ENCODE measurements at places on chromosomes 2 and 18.

DNA sequence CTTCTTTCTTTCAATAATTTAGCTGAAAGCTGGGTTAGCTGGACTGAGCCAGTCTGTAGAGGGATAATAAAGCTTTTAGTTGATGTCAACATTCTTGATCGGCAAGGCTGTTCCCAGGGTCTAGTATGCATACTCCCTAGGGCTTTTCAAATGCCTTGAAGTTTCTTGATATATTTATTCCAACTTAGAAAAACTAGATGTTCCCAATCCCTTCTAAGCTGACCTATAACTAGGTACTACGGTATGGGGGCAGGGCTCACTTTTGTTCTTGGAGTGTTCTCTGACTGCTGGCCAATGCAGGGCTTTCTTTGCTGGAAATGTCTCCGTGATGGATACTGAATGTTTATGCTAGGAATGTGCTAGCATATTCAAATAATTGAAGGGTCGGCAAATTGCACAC is 258.6 kb upstream of the TANK start:
- DNase-seq: no peak

- DNase-seq: no peak
Measured at GRCh38 chr18:35155398-35156117, 85.3 kb upstream of the ZNF397 start.

GRCh38 chr2:11582862-11583752 is 49.3 kb downstream of the GREB1 start:
- peak; percentile 42 for DNase-seq

- DNase-seq: no peak
Measured at GRCh38 chr2:206164261-206164862, 4.7 kb downstream of the EEF1B2 start.

DNA sequence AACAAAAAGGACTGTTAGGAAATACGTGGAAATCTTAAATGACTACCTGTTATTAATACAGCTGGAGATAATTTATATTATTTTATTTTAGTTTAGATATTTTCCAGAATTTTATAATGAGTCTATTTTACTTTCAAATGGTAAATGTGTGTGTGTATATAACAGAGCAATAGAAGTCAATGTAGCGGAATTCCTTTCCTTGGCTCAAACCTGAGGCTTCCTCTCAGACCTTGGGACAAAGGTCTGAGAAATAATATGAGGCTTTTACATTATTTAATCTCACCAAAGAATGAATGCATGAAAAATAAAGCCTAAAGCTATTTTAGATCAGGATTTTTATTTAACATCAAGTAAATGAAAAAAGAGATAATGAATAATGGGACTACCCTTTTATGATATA is 65.7 kb downstream of the SLC8A1 start:
- no peak for DNase-seq

DNA sequence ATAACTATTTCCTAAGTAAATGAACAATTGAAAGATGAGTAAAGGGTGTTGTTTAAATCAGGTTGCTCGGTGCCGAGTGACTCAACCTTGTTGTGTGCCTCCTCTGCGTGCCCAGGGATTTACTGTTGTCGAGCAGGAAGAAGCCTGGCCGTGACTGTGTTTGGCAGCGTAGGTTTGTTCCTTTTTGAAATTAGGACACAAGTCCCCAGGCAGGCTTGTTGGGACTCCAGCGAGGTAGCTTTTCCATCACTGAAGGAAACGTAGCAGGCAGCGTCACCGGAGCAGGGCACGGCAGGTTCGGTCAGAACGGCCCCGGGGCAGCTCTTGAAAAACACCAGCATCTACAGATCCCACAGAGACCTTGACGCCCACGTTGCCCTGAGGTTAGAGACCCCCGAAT is 48.6 kb downstream of the TMEM18 start:
- DNase-seq: no peak

DNA sequence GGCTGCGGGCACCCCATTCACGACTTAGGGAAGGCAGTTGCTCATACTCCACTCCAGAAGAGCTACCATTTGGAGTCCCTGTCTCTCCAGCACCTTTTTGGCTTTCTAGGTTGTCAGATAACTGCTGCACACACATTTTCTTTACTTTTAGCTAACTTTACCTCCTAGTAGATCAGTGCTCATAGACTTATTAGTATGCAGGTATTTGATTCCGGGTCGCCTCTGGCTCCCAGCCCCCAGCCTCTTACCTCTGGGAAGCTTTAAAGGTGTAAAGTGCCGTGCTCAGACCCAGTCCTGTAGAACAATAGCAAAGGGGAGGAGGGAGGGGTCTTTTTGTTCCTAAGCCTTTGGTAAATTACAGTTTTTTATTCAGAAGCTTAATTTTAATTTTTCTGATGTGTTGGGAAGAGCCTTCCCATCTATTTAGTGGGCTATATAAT is 102.9 kb downstream of the SPTBN1 start:
- DNase-seq: no peak

GRCh38 chr2:152078662-152079061 is 20.2 kb downstream of the CACNB4 start:
- DNase-seq: no peak

DNA sequence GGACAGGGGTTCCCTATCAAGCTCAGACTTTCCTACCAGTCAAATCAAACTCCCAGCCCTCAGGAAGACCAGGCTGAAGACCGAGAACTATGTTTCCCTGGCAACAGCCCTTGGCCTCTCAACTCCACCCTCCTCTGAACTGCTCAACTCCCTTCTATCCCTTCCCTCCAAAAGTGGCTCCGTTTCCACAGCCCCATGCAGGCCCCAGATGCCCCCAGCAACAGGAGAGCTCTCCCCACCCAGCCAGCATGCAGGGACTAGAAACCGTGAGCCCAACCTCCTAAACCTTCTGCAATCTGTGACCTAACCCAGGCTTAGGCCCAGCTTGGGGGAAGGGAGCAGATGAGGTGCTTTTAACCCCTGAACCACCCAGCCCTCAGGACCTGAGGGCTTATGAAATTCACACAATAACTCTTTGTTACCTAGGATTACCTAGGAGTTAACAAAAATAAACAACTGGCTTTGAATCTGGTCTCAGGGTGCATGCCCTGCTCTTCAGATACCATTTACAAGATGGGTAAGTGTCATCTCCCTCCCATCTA is 87.2 kb downstream of the BCL11A start:
- DNase-seq: no peak

DNA sequence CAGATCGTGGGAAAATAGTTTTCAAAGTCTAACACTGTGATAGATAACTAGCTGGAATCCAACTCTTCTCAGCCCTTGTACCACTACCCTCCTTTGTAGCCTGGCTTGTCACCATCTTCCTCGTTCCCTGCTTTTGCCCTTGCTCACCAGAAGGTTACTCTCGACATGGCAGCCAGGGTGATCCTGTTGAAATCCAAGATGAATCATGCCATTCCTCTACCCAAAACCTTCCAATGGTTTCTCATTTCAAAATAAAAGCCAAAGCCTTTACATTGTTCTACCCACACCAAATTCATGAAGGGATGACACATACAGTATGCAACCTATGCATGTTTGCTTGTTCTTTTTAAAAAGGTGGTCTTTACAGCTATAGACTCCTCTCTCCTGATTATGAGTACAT is 45.7 kb downstream of the STAT4 start:
- no peak for DNase-seq

DNA sequence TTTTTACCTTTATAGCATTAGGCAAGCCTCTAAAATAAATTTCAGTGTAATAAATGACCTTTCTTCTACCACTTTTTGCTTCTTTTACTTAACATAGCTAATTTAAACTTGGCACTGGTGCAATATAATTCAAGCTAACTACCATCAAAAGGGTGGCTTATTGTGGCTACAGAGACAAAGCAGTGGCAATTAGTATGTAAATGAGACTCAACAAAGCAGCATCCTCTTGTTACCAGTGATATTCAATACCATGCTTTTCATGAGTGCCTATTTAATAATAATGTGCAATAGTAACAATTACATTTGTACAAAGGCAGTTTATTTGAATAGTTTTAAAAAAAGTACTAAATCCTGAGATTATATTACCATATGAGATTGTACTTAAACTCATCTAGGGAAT is 93.4 kb downstream of the SOS1 start:
- no peak for DNase-seq

- no peak for DNase-seq
Measured at GRCh38 chr2:193539188-193539587, 1344.5 kb upstream of the TMEFF2 start.

DNA sequence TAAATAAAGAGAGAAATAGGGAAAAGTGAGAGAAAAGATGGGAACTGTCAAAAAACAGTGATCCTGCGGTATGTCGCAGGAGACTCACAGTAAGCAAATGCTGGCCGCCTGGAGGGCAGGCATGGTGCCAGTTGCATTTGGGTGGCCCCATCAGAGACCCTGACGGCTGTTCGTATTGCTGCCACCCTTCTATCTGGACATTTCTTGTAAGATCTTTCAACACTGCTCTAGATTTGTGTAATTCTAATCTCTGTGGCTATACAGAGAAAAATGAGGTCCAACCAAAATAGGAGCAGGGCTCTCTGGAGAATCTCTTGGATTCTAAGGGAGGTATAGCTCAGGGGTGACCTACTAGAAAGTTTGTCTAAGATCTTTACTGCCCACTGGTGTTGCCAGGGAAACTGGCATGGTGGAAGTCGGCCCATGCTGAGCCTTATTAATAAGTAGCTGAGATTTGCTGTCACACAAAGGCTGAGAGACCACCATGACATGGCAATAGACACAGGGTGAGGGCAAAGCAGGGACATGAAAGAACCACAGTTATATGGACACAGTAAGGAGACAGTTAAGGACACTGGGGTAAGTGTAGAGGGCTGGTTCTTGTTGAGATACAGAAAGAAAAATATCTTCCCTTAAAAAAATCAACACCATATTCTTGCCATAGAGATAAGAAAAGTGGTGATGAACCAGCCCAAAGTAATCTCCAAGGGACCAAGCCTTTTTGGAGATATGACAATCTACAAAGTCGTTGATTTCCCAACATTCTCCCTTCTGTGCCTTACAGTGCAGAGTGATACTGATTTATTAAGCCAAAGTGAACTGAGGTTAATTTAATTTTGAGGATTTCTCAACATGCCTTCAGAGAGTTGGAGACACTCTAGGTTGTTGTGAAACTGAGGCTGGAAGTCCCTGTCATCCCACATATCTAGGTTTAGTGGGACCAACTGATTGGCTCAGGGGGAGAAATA is 26.4 kb upstream of the FZD7 start:
- DNase-seq: no peak

GRCh38 chr2:133414486-133415209 is 153.6 kb downstream of the NCKAP5 start:
- no peak for DNase-seq

DNA sequence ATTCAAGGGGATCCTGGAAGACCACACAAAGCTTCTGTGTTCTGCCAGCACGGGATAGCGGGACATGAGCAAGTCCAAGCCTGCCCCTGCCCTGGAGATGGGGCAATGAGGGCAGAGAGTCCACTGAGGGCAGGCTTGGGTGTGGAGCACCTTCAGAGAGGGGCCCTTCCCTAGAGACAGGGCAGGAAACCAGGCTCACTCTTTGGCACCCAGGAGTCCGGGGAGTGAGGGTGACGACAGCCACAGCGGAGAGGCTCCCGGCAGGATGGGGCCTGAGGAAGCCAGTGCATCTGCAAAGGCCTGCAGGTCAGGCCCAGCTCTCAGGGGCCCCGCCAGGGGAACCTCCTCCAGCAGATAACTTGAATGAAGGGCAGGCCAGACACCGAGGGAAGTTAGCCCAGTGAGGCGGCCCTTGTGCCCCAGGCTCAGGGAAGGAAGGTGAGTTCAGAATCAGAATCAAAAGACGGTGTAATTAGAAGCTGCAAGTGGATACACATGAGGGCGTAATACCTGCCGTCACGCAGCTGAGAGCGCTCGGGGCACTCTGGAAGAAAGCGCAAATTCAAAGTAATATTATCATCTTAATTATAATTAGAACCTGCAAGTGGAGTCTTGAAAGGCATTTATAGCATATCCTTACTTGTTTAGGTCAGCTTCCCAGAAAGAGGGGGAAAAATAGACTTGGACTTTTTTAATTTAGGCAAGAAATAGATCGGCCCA is 142.6 kb upstream of the LGALSL start:
- DNase-seq: no peak

GRCh38 chr18:36706134-36706881 is 122.5 kb downstream of the TPGS2 start:
- DNase-seq: no peak

DNA sequence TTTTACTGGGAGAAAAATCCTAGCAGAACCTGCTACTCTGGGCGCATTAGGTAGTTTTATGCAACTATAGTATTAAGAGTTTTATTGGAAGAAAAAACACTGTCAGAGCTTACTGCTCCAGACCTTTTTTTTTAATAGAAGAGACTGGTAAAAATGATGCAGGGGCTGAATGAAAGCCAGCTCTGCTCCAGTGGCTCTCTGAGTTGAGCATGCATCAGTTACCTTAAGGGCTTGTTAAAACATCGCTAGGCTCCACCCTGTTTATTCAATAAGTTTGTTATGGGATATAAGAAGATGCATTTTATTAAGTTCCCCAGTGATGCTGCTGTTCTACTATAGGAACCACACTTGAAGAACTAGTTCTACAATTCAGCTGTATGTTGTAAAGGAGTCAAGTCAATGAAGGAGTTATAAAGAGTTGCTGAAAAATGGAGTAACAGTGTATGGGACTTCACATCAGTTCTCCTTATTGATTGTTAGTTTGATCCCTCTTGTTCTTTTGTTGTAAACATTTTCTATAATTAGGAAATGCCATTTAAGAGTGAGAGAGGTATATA is 13.2 kb downstream of the SNRPG start:
- DNase-seq: no peak

DNA sequence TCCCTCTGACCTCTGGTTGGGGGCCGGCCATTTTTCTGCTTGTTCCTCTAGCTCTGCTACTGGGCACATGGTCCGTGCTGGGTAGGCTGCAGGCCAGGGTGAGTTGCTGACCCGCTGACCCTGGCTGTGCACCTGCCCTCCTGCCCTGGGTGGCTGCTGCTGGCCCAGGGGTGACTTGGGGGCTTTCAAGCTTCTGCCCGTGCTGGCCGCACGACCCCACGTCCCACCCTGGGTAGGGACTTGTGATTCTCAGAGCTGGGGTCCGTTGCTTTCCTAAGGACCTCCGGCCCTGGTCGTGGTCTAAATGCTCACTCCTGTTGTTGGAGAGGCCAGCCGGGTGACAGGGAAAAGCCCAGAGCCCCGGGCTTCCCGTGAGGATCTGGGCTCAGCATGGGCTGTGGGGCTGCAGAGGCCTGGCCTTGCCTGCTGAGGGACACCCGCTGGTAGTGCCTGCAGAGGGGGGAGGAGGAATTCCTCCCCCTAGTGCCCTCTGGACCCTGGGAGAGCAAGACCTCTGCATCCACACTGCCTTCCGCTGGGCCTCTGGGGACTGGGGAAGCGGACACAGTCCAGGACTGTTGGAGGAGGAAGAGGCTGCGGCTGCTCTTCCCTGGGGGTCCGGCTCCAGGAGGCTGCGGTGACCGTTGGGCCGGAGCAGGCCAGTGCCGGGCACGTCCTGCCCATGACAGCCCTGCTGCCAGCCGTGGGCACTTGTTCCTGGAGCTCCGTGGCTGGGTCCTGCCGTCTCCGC is 6.3 kb upstream of the GAL3ST2 start:
- DNase-seq: no peak

GRCh38 chr2:205175831-205176230 is 506.5 kb upstream of the NRP2 start:
- no peak for DNase-seq

- peak; percentile 74 for DNase-seq
Measured at GRCh38 chr2:187580462-187581124, 26.4 kb upstream of the TFPI start.

GRCh38 chr2:240998995-240999791 is 775 bp downstream of the SNED1 start:
- DNase-seq: peak; percentile 14

- no peak for DNase-seq
Measured at GRCh38 chr2:136653861-136654260, 111.5 kb upstream of the THSD7B start.

GRCh38 chr2:75549401-75550253 is 11.1 kb downstream of the EVA1A start:
- DNase-seq: no peak

GRCh38 chr2:152222975-152223637 is 47.5 kb upstream of the STAM2 start:
- peak; percentile 4 for DNase-seq

Measured in inflammatory macrophage treated with lipopolysaccharide for 1 hour (primary cell).